Peyer's patch (tissue), 4 donors: ENCODE measurements at places on chromosomes 7 and 10. TPM values are rescaled to one million over a fixed set of nuclear protein-coding genes. Genes with fewer than 3 reads are reported as not detected.
A peak's percentile ranks its signal among the peaks of the same experiment; 100 is the strongest.

DNA sequence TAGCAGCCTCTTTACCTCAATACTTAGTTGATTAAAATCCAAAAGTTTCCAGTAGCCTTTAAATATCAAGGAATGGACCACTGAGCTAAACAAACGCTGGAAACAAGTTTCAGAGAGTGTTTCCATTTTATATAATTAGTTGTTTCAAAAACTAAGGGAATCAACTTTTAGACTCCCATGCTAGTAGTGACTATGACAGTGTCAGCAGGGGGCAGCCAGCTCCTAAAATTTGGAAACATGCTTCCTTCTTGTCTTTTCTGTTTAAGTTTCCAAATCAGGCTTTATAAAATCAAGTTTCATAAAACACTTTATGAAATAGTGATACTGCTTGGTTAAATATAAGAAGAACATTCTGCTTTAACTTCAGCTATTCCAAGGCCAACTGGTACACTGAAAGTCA lies 138.2 kb upstream of the TMEM229A start:
- DNase-seq: no peak
- H3K36me3 ChIP-seq: no peaks in the 10 kb centered on the region
- no peak overlapping the region for H3K27ac ChIP-seq
- no peaks in the 10 kb centered on the region for H3K27me3 ChIP-seq
- H3K4me3 ChIP-seq: no peak overlapping the region

STRIP2 gene
- total RNA-seq: 1.2 TPM

- peak overlapping the region; percentile 79 for H3K27ac ChIP-seq
- H3K4me1 ChIP-seq: peaks cover 7% of the 10 kb centered on the region
- DNase-seq: no peak
- no peak overlapping the region for H3K4me3 ChIP-seq
- peaks cover 14% of the 10 kb centered on the region for H3K36me3 ChIP-seq
Observed at GRCh38 chr10:20004087-20004523, 187.9 kb downstream of the PLXDC2 start.

- peaks cover 4% of the 10 kb centered on the region for H3K36me3 ChIP-seq
- no peak for DNase-seq
- H3K27me3 ChIP-seq: no peaks in the 10 kb centered on the region
- H3K4me1 ChIP-seq: no peaks in the 10 kb centered on the region
- no peak overlapping the region for H3K27ac ChIP-seq
- H3K4me3 ChIP-seq: no peak overlapping the region
Observed at GRCh38 chr7:676972-677385, 49.5 kb upstream of the DNAAF5 start.

CAMK2B gene
- 1.7 TPM for total RNA-seq

EPDR1 gene
- total RNA-seq: 17.6 TPM

DNA sequence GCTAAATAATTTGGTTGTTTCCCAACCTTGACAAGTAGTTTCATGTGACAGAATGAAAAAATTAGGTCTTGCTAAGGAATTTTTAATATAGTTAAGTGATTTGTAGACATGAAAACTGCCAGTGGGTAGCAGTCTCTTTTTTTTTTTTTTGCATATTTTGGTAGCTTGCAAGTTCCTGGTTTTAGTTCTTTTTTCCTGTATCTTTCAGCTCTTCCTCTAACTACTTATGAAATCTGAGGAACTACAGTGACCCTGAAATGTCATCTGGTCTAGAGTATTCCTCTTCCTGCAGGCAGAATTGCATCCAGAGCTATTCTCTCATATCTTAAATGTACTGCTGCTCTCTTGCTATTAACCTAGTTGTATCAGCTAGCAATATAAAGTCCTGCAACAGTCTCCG lies 160.4 kb downstream of the HDAC9 start:
- no peak for DNase-seq
- no peaks in the 10 kb centered on the region for H3K4me1 ChIP-seq
- no peak overlapping the region for H3K4me3 ChIP-seq
- no peaks in the 10 kb centered on the region for H3K27me3 ChIP-seq
- no peaks in the 10 kb centered on the region for H3K36me3 ChIP-seq

PSD gene
- 14.3 TPM for total RNA-seq

NANOS1 gene
- total RNA-seq: 0.13 TPM

DNA sequence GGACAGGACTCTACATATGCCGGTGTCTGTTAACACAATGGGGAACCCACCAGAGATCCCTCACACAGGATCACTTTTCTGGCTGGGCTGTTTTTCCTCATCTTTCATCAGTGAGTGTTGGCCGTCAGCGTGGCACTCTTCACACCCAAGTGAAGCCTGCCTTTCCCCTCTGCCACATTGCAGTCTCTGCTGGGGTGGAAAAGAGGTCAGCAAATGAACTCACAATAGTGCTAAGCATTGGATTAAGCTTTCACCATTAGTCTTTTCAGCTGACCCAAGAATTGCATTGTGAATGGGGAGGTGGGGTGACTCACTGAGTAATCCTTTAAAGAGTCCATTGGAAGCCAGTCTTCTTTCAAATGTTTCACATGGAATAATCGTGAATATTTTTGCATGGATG lies 143.0 kb downstream of the KIAA1217 start:
- no peak overlapping the region for H3K27ac ChIP-seq
- no peak overlapping the region for H3K4me3 ChIP-seq
- H3K36me3 ChIP-seq: no peaks in the 10 kb centered on the region

DNA sequence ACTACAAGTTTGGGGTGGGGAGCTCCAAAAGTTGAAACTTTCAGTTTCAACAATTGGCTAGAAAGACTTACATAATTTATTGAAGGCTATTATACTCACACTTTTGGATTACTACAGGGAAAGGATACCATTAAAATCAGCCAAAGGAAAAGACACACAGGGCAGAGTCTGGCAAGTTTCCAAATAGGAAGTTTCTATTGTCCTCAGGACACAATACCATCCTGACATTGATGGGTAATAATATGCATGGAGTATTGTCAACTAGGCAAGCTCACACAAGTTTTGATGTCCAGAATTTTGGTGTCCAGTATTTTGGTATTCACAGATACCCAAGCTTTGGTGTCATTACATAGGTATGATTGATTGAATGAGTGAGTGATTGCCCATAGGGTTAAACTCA lies 872.6 kb upstream of the SORCS1 start:
- H3K36me3 ChIP-seq: no peaks in the 10 kb centered on the region
- no peak overlapping the region for H3K27ac ChIP-seq
- H3K4me1 ChIP-seq: no peaks in the 10 kb centered on the region
- no peak for DNase-seq

LRGUK gene
- total RNA-seq: 0.40 TPM

WNT16 gene
- total RNA-seq: not detected
